ENCODE measurements at places on chromosomes 13 and 19. TPM values are rescaled to one million over a fixed set of nuclear protein-coding genes. Genes with fewer than 3 reads are reported as not detected.
A peak's percentile ranks its signal among the peaks of the same experiment; 100 is the strongest.

GRCh38 chr19:17370026-17370587 is 7.0 kb downstream of the PLVAP start:
- DNase-seq: no peak

- peak; percentile 26 for DNase-seq
Observed at GRCh38 chr13:50745542-50746115, 97.9 kb downstream of the DLEU7 start.

- no peak for DNase-seq
Observed at GRCh38 chr13:96898212-96898611, 96.1 kb downstream of the OXGR1 start.

DNA sequence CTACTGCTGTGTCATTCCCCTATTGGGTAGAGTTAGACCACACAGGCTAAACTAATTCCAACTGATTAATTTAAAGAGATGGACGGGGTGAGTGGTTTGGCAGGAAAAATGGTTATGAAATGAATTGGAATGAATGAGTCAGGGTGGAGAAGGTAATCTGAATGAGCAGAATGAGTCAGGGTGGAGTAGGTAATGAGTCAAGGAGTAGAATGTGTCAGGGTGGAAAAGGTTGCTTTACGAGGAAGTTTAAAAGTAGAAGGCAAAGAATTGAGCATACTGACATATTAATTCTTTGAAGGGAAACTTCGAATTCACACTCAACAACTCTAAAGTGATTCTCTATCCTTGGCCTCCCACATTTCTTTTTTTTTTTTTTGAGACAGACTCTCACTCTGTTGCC is 12.7 kb upstream of the ZNF121 start:
- no peak for DNase-seq

DNA sequence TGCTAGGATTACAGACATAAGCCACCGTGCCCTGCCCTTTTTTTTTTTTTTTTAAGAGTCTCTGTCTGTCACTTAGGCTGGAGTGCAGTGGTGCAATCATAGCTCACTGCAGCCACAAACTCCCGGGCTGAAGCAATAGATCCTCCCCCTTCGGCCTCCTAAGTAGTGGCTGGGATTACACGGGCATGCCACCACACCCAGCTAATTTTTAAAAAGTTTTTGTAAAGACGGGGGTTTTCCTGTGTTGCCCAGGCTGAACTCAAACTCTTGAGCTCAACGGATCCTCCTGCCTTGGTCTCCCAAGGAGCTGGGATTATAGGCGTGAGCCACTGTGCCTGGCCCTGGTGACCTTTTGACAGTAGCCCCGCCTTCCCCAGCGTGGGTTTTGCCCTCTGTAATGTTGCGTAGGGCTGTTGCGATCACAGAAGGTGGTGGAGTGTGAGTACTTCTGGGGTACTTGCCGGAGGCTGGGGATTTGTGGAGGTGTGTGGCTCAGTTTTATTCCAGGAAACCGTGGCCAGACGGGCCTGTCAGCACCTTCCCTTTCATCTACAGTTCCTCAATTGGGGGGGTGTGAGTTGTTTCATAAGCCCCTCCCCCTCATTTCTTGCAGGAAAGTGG is 11.6 kb upstream of the RETN start:
- no peak for DNase-seq

- DNase-seq: peak; percentile 22
Observed at GRCh38 chr19:47598407-47599349, 10.3 kb upstream of the BICRA start.

DNA sequence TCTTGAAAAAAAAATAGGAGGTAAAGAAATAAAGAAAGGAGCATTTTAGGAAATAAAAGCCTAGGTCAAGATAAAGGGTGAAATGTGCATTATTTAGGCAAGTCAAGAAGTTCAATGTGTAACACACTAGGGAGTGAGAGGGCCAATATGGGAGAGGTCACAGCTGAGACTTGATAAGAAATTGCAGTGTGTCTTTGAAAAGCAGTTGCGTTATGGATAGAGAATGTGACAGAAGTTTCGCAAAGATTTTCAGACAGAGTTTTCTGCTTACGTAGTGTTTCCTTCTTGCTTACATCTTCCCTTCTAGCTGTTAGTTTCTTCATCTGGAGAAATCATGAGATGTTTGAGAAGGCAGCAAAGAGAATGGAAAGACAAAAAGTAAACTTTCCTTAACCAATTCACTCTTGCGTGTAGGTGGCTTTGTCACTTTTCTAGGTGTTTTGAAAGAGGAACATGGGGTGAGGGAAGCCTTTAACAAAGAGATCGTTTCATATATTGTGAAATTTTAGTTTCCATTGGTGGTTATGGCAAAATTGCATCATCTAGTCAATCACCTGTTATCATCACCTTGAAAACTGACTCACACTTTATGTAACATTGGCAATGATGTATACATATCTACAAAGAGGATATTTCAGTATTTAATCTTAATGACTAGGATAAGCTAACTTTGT is 975.5 kb downstream of the OLFM4 start:
- DNase-seq: no peak

- peak; percentile 47 for DNase-seq
Observed at GRCh38 chr13:99614465-99614885, 113.2 kb downstream of the TM9SF2 start.

Gene KIR2DL4
- not detected for total RNA-seq

Gene CYP4F12
- not detected for total RNA-seq

Gene LRRC8E
- total RNA-seq: under 0.01 TPM

Gene RXFP2
- not detected for total RNA-seq

Gene TUBA3C
- not detected for total RNA-seq

Gene NPAS1
- under 0.01 TPM for total RNA-seq

Gene PSG6
- total RNA-seq: not detected
